ENCODE measurements at places on chromosomes 5 and 9.

GRCh38 chr9:135394131-135394530 lies 85.5 kb upstream of the PPP1R26 start:
- no peak for DNase-seq

DNA sequence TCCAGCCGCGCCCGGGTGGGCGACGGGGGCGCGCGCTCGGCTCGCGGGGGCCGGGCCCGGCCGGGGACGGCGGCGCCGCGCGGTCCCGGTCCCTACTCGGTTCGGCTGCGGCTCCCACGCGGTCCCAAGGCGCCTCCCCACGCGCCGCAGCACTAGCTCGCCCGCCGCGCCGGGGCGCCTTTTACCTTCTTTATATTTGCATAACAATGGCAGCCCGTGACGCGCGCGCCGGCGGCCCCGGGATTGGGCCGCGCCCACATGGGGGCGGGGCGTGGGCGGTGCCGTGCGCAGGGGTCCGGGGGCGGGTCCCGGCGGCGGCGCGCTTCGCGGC lies at the start of gene NRARP:
Gene NRARP (minus strand): TSS at position 154 of the 331 bp plus-strand sequence. CDS start 343 bp downstream, outside the sequence.
- no peak for DNase-seq

GRCh38 chr5:62585751-62586150 lies 7.1 kb downstream of the LRRC70 start:
- no peak for DNase-seq

DNA sequence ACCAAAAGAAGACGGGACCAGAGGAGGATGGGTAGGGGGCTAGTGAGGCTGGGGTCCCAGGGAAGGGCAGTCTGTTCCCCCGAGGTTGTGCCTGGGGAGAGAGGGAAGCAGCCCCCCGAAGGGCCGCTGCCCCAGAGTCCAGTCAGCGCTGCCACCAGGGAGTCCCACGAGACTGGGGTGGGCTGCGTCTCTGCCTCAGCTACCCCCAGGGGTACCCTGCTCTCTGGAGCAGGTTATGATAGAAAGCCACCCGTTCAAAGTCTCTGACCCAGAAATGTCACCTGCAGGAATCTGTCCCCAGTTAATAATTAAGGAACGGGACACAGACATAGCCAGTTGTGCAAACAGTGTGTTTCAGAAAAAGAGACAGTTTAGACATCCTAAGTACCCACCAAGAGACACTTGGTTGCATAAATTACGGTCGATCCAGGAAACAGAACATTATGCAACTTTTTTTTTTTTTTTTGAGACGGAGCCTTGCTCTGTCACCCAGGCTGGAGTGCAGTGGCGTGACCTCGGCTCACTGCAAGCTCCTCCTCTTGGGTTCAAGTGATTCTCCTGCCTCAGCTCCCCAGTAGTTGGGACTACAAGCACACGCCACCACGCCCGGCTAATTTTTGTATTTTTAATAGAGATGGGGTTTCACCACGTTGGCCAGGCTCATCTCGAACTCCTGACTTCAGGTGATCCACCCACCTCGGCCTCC lies 10.7 kb upstream of the AGPAT2 start:
- no peak for DNase-seq

DNA sequence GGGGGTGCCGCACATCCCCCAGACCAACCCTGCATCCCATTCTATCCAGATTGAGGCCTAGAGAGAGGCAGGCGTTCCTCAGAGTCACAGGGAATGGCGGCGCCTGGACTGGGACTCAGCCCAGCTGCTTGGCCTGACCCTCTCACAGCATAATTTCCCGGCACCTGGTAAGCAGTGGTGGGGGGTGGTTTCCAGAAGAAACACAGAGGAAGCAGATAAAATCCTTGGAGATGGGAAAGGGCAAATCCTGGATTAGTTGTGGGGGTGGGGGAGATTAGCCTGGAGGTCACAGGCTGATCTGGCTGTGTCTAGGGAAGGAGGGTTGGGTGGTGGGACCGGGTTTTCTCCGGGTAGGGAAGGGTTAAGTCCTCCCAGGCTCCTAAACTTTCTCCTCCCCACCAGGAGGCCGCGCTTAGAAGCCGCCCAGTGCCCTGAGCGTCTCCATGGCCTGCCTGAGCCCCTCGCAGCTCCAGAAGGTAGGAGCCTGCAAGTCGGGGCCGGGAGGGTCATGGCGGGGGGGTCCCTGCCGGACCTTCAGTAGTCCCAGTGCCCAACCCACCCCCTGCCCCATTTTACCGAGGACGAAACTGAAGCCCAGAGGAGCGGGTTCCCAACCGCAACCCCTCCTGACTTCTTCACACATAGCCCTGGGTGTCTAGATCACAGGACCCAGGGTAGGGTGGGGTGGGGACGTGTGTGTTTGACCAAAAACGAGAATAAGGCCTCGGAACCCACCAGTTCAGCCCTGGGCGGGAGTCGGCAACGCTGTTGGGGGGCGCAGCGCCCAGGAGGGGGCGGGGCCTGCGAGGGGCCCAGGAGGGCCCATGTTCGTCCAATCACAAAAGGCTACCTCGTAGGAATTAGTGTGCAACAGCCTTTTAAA lies 1.3 kb downstream of the PHYHD1 start:
- DNase-seq, result no peak

GRCh38 chr9:97388721-97389238 lies 23.1 kb upstream of the TDRD7 start:
- DNase-seq, result no peak

- no peak for DNase-seq
Observed at GRCh38 chr5:64612344-64612961, 77.8 kb upstream of the SHISAL2B start.

GRCh38 chr5:174693697-174694385 lies 30.5 kb upstream of the MSX2 start:
- no peak for DNase-seq
